ENCODE measurements at places on chromosomes 6 and 20.

- DNase-seq, result no peak
These were observed 644 bp downstream of the OARD1 start for GRCh38 chr6:41071501-41071922.

DNA sequence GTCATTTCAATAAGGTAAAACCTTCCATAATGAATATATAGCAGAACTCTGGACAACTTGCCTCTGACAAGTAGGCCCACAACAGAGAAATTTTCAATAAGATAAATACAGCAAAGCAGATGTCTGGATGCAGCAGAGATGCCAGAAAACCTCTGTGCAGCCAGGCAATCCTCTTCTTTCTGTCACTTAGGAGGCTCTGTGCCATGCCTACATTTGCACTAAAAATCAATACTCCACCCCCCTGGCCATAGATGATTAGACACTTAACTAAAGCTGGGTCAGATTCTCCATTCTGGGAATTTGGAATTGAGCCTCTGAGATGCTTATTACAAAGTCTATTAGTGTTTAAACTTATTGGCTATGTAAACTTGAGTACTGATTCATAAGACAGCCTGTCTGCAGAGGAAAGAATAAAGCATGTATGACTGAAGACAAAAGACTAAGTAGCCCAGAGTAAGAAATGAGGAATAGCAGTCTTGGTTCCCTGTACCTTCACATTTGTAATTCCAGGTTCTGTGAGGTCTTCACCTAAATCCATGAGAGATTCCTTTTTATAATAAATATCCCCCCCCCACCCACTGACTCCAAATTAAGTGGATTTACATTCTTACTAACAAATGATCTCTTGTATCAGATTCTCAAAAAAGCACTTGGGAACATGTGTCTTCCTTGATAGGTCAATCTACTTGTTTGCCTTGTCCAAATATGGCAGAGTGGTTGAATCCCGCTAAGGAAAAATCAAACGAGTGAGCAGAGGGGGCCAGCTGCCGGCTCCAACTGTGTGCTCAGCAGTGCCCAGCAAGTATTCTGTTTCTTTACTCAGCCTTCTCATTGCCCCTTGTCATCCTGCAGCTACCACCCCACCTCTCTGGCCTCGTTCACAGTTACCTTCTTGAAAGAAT lies 20.4 kb downstream of the MAN1A1 start:
- no peak for DNase-seq

- no peak for DNase-seq
These were observed 80.7 kb downstream of the OLIG3 start for GRCh38 chr6:137413482-137413881.

GRCh38 chr20:14764511-14765369 lies 427.3 kb upstream of the FLRT3 start:
- DNase-seq, result no peak

GRCh38 chr6:158501360-158502262 lies 58.3 kb upstream of the TMEM181 start:
- no peak for DNase-seq

GRCh38 chr20:63224412-63225081 lies 8.6 kb upstream of the YTHDF1 start:
- peak; percentile 33 for DNase-seq

DNA sequence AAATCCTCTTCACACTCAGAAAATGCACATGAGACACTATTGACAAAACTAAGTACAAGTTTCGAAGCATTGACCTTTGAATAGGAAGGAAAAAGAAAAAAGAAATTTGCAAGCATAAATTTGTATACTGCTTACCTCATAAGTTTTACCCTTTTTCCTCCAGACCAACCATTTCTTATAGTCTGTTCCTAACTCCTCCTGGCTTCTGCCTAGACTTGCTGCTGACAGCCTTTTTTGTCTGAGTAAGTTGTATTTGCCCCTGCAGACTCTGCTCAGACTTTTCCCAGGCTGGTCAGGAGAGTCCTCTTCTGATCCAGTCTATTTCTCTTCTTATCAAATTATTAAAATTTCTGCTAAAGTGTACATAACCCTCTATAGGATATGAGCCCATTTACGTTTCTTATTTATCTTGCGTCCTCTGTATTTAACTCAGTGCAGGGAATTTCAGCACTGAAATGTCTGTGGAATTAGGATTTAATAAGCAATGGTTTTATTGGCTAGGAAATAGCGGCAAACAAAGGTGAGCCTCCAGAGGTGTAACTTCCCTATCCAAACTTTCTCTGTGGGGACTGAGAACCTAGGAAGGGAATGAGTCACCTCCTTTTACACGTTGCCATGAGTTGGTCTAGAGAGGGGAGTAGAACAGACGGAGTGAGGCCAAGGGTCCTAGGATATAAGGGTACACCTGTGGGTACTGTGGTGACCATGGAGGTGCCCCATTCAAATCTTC lies 207.1 kb upstream of the MARCKS start:
- no peak for DNase-seq

GRCh38 chr6:106882601-106883518 lies 91.7 kb downstream of the CD24 start:
- DNase-seq, result no peak

- DNase-seq, result no peak
These were observed 109.3 kb downstream of the LIN28B start for GRCh38 chr6:105066233-105066632.

DNA sequence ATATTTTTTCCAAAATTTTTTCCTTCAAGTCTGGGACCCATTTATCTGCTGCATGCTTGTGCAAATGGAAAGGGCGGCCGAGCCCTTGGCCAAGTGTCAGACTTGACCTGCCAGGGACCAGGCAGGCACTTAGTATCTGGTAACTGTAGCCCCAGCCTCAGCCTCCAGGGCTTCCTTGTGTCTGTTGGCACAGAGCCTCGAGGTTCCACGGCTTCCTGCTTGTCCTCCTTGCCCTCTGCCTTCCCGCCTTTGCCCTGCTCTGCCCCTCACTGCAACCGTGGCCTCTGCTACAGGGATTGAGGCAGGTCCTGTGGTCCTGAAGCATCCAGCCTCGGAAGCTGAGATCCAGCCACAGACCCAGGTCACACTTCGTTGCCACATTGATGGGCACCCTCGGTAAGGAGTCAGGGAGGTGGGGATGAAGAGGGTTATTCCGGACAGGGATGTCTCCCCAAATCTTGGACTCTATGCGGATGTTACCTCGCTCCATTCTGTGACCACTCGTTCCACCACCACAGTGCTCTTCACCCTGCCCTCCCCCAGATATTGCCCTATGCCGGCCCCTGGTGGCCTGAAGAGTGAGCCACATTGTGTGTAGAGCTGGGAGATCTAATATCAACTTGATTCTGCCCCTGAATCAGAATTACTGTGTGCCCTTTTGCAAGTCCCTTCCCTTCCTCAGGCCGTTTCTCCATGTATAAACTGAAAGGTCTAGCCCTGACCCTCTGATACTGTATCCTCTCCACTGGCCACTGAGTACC lies 41.5 kb upstream of the SRF start:
- peak; percentile 18 for DNase-seq

DNA sequence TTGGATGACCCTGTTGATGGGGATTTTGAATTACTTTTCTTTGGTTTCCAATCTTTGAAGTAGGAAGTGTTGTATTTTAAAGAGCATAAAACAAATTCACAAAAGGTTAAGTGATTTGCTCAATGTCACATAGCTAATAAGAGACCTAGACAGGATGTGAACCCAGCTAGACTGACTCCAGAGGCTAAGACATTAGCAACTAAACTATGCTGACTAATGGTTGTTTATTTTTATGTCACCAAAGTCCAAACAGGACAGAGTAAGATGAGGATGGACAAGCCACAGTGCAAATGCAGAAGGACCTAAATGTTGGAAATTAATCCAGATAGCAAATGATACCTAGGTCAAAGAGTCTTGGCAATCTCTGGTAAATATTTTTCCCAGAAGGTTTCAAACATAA lies 38.0 kb downstream of the OGFRL1 start:
- DNase-seq, result no peak

DNA sequence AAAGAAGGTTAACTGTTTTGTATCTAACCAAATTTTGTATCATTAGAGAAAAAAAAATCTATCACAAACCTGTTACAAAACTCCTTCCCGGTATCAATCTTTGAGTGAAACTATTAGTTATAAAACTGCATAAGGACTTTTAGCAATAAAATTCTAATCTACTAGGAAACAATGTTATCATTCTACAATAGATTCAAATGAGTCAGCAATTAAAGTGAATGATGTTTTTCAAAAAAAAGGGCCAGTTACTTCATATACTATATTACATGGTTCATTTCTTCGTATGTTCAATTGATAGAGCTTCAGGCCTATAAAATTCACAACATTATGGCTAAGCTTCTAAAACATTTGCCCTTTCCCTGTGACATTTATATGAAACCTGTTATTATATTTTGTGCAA lies 15.6 kb downstream of the ASCC3 start:
- DNase-seq, result no peak

DNA sequence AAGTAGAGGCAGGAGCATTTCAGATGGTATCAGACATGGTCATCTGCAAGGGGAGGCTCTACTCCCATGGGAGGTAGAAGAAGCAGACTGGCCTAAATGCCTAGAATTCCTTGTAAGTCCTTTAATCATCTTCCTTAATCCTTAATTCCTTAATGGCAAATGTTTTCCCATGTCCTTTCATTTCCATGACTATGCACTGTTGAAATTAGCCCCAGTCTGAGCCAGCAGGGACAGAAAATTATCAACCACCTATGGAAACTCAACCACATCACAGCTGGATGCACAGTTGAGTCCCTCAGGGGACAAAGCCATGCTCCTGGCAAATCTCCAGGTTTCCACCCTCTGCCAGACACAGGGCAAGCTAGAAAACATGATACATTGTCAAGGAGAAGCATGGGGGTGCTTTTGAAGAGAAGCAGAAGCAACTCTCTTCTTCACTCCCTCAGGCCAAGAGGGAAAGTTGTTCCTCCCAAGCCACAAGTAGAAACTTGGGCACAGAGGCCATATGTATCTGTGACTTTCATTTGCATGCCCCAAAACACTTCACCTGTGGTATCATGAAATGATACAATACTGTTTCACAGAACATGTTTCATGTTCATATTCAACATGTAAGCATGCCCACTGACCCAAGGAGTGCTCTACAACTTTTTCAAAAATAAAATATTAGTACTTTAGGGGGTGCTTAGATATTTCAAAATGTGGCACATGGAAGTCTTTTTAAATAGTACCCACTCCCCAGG lies 683.6 kb downstream of the KIF16B start:
- no peak for DNase-seq

DNA sequence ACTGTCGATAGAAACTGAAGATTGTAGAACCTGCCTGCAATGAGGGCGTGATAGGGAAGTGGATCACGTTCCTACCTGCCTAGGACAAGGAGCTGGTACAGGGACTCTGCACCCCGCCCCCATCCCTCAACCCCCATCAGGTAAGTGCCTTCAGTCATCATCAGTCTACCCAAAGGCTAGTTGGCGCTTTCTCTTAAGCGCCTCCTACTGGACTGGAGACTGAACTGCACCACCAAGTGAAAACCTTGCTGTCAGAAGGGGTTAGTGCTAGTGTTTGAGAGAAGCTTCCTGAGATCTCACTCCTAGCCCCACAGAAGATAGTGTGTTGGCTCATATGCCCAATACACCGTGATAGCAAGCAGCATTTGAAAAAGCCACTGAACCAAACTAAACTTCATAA lies 706.5 kb upstream of the MAN1A1 start:
- DNase-seq, result no peak

DNA sequence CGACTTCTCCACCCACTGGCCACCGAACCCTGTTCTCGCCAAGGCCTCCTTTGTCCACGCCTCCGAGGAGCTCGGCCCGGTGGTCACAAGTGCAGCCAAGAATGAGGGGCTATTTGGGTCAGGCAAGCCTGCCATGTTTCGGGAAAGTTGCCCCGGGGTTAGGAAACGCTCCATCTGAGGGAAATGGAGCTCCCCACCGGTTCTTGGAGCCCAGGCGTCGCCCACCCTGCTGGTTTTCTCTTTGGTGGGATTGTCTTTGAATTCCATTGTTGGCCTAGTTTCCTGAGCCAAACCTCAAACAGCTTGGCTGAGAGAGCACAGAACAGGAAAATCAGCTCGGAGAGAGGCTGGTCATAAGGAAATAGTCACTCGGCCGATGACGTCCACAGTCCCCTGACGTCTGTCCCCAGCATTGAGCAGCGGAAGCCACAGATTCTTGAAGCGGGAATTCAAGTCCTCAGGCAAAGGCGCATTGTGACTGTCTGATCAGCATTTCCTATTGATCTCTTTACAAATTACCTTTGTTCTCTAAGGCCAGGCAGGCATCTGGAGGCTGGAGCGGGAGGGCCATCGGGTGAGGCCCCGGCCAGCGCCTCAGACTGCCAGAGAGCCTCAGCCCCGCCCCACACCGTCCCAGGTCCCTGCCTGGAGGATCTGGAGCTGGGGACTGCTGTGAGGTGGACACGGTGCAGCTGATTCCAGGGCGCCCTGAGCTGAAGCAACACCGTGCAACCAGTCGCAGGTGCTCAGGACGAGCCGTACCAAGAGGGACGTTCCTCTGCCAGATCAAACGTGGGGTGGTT lies 138.6 kb downstream of the DLL1 start:
- no peak for DNase-seq

DNA sequence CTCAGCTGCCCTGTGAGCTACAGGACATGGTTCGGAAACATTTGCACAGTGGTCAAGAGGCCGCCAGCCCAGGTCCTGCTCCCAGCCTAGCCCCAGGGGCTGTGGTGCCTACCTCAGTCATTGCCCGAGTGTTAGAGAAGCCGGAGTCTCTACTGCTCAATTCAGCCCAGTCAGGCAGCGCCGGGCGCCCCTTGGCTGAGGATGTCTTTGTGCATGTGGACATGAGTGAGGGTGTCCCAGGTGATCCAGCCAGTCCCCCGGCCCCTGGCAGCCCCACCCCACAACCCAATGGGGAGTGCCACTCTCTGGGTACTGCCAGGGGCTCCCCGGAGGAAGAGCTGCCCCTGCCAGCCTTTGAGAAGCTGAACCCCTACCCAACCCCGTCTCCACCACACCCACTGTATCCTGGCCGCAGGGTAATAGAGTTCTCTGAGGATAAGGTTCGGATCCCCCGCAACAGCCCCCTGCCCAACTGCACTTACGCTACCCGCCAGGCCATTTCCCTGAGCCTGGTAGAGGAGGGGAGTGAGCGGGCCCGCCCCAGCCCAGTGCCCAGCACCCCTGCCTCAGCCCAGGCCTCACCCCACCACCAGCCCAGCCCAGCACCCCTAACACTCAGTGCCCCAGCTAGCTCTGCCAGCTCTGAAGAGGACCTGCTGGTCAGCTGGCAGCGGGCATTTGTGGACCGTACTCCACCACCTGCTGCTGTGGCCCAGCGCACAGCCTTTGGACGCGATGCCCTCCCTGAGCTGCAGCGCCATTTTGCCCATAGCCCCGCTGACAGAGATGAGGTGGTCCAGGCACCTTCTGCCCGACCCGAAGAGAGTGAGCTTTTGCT lies 5.2 kb downstream of the LRRC73 start:
- no peak for DNase-seq
